Uterine smooth muscle cell (primary cell): ENCODE measurements at places on chromosomes 3 and 15. TPM values are rescaled to one million over a fixed set of nuclear protein-coding genes. Genes with fewer than 3 reads are reported as not detected.

CPNE9 gene
- total RNA-seq, result not detected in 2 replicates

CCRL2 gene
- total RNA-seq, result 0.62 and 1.5 TPM in 2 replicates

SEMA6D gene
- total RNA-seq, result 4.2 and 4.5 TPM in 2 replicates

CD47 gene
- total RNA-seq, result 93.7 and 112 TPM in 2 replicates

ZNF660 gene
- 0.55 and 1.7 TPM in 2 replicates for total RNA-seq

U2SURP gene
- total RNA-seq, result 68.5 and 90.1 TPM in 2 replicates

RBP2 gene
- total RNA-seq, result not detected in 2 replicates

IGSF10 gene
- 0.33 and 0.37 TPM in 2 replicates for total RNA-seq

DPPA4 gene
- total RNA-seq, result not detected in 2 replicates

GLDN gene
- 0.22 and 0.37 TPM in 2 replicates for total RNA-seq

ABHD6 gene
- total RNA-seq, result 7.6 and 11.4 TPM in 2 replicates

DISP2 gene
- total RNA-seq, result under 0.01 and 0.12 TPM in 2 replicates

AP3S2 gene
- total RNA-seq, result 61.2 and 73.4 TPM in 2 replicates

IRAK2 gene
- total RNA-seq, result 4.9 and 6.2 TPM in 2 replicates

IL17RB gene
- 0.11 and 0.12 TPM in 2 replicates for total RNA-seq

C15orf62 gene
- not detected in 2 replicates for total RNA-seq

INSYN1 gene
- total RNA-seq, result 0.11 and 0.50 TPM in 2 replicates

DYNLT2B gene
- 7.9 and 8.9 TPM in 2 replicates for total RNA-seq

MEIS2 gene
- total RNA-seq, result 72.7 and 80.9 TPM in 2 replicates

PTX3 gene
- 186 and 777 TPM in 2 replicates for total RNA-seq

C2CD4A gene
- total RNA-seq, result 0.12 TPM in 1 of 2 replicates, not detected in the other

ATP2B2 gene
- total RNA-seq, result not detected in 2 replicates

FGD5 gene
- total RNA-seq, result 0.11 and 0.37 TPM in 2 replicates
